Astrocyte of the cerebellum (primary cell): ENCODE measurements at places on chromosomes 13 and 19.
A peak's percentile ranks its signal among the peaks of the same experiment; 100 is the strongest.

DNA sequence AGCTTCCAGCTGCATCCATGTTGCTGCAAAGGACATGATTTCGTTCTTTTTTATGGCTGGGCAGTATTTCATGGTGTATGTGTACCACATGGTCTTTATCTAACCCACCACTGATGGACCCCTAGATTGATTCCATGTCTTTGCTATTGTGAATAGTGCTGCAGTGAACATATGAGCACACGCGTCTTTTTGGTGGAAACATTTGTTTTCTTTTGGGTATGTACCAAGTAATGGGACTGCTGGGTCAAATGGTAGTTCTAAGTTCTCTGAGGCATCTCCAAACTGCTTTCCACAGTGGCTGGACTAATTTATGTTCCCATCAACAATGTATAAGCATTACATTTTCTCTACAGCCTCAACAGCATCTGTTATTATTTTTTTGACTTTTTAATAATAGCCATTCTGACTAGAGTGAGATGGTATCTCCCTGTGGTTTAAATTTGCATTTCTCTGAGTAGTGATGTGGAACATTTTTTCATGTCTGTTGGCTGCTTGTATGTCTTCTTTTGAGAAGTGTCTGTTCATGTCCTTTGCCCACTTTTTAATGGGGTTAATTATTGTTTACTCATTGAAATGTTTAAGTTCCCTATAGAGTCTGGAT, 6.8 kb upstream of the UBE2L5 start:
- no peak for DNase-seq

DNA sequence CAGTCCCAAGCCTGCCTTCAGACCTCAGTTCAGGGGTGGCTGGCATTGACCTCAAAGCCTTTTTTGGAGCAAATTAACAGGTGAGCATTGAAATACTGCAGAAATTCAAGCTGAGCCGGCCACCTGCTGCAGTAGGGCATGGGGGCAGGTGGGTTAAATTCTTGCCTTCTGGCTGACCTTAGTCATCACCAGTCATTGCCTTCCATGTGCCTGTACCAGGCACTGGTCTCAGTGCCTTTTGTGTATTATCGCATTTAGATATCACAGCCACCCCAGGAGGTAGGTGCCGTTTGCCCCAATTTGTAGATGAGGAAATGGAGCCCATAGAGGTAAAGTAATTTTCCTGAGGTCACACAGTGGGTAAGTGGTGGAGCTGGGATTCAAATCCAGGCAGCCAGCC, 7.2 kb downstream of the PPP1R37 start:
- no peak for DNase-seq

DNA sequence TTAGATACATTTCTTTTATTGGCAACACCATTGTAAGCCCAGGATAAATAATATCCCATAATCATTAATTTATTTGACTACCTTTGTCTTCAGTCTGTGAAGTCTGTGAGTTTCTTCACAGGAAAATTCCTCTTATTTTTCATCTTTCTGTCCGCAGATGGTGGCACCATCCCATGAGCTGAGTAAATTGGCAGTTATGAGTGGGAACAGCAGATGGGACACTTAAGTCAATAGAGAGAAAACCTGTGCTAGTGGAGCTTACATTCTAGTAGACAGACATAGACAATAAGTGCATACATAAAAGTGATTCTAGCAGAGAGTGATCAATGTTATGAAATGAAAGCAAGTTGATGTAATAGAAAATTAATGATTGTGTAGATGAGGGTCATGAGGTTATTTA, 638.2 kb upstream of the MIR17HG start:
- no peak for DNase-seq

DNA sequence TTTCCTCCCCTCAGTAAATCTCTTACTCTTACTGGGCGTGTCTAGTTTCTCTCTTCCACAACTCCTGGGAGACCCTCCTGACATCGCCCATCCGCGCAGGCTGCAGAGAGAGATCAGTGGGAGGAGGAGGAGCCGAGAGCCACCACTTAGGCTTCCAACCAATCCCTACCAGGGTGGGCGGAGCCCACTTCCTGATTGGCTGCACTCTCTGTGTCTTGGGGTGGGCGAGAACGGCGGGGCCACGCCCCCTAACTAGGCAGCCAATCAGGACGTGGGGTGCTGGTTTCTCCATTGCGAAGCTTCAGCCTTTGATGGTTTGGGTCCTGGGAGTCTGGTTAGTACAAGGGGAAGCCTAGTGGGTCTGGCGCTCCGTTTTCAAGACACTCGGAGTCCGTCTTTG, at the start of gene PMIS2:
Gene PMIS2 (plus strand): TSS at position 326 of the 400 bp plus-strand sequence. CDS start 87 bp downstream, outside the sequence.
- no peak for DNase-seq

DNA sequence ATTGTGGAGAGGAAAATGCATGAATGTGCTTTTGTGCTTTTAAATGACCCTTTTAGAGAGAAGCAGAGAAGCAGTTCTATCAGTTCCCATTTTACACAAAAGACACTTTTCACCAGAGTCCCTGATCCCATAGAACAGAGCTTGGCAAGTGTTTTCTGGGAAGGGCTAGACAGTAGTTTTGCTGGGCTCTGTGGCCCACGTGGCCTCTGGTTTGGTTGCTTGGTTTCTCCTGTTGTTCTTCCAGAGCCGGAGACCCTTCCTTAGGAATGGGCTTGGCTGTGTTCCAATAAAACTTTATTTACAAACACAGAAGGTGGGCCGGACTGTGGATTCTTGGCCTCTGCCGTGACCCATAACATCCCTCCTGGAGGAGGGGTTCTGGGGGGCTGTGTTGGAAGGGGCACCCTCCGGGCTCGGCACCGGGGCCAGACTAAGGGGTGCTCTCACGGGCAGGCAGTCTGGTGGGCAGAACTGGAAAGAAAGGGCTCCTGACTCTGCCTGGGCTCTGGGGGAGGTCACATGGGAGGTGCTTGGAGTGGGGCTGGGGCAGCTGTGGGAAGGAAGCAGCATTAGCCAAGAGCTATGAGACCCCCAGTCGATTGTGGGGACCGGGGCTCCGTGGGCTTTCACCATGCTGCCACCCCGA, 3.2 kb downstream of the SPPL2B start:
- DNase-seq = no peak

DNA sequence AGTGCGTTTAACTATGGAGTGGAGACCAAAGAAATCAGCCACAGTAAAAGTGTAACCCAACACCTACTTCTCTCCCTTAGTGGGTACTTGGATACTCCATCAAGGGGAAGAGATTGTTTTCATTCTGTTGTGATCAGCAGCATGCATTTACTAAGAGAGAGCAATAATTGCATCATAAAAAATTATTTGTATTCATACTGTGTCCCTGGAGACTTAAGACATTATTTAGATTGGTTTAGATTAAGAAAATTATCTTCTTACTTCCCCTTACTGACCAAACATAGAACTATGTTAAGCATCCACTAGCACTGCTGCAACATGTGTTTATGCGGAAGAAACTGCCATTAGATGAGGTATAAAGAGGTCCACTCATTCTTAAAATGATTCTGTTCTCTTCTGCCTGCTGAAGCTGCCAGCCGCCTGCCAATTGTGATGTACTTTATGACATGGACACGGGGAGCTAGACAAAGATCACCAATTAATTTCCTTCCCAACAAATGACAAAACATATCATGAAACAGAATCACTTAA, 738.5 kb downstream of the DIAPH3 start:
- peak; percentile 41 for DNase-seq

GRCh38 chr13:29594710-29595379, 643 bp downstream of the SLC7A1 start:
- no peak for DNase-seq

DNA sequence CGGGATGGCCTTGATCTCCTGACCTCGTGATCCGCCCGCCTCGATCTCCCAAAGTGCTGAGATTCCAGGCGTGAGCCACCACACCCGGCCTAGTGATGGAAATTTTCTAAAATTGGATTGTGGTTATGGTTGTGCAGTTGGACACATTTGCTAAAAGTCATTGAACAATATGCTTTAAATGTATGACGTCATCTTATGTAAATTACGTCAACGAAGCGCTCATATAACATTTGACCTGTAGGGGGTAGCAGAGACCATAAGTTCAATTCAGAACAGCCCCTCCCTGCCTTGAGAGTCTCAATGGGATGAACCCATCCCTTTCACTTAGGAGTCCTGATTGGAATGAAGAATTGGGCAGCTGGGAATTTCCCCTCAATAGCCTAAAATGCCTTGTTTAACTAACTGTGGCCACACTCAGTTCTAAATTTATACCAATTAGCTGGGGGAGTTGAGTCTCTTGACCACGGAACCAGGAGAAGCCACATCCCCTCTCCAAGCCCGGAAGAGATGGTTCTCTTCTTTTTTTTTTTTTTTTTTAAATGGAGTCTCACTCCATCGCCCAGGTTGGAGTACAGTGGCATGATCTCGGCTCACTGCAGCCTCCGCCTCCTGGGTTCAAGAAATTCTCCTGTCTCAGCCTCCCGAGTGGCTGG, 15.2 kb upstream of the TLE6 start:
- peak; percentile 81 for DNase-seq

DNA sequence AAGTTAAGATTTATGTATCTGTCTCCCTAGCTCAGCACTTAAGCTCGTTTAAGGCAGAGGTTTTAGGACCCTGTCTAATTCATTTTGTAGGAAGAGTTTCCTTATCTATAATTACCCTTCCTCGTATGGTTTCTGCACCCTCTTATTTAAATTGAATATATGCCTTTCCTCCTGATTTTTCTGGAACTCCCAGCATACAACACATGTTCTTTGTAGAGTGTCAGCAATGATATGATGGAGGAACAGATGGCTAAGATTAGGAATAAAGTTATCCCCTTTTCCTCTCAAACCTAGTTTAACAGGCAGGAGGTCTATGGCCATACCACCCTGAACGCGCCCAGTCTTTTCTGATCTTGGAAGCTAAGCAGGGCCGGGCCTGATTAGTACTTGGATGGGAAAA, 359.5 kb downstream of the PCDH17 start:
- DNase-seq = no peak

DNA sequence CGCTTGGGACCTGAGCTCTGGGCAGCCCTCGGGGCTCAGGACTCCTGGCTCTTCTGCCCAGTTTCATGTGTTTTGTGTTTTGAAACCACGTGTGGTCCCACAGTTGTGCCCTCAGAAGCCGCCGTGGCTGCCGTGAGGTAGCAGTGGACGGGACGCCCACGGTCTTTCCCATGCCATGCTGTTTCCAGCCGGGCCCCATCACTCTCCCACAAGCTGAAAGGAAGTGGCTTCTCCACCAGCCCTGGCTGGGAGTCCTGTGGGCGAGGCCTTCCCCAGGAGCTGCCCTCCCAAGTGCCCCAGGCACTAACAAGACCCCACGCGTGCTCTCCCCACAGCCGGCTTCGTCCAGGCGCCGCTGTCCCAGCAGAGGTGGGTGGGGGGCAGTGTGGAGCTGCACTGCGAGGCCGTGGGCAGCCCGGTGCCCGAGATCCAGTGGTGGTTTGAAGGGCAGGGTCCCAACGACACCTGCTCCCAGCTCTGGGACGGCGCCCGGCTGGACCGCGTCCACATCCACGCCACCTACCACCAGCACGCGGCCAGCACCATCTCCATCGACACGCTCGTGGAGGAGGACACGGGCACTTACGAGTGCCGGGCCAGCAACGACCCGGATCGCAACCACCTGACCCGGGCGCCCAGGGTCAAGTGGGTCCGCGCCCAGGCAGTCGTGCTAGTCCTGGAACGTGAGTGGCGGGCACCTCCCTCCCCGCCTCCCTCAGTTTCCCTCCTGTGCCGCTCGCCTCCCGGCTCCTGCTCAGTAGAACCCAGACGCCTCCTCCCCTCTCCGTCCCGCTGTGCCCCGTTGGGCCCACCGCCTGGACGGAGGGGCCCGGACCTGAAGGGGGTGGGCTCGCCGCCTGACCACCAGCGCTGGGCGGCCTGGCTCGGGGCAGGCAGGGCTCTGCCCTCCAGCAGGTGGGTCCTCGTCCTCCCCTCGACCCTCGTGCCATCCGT, 5.3 kb downstream of the BSG start:
- DNase-seq = no peak

- no peak for DNase-seq
Measured at GRCh38 chr19:45660636-45661035, 7.4 kb upstream of the GIPR start.
